ENCODE measurements at places on chromosomes 5 and 9. TPM values are rescaled to one million over a fixed set of nuclear protein-coding genes. Genes with fewer than 3 reads are reported as not detected.

DNA sequence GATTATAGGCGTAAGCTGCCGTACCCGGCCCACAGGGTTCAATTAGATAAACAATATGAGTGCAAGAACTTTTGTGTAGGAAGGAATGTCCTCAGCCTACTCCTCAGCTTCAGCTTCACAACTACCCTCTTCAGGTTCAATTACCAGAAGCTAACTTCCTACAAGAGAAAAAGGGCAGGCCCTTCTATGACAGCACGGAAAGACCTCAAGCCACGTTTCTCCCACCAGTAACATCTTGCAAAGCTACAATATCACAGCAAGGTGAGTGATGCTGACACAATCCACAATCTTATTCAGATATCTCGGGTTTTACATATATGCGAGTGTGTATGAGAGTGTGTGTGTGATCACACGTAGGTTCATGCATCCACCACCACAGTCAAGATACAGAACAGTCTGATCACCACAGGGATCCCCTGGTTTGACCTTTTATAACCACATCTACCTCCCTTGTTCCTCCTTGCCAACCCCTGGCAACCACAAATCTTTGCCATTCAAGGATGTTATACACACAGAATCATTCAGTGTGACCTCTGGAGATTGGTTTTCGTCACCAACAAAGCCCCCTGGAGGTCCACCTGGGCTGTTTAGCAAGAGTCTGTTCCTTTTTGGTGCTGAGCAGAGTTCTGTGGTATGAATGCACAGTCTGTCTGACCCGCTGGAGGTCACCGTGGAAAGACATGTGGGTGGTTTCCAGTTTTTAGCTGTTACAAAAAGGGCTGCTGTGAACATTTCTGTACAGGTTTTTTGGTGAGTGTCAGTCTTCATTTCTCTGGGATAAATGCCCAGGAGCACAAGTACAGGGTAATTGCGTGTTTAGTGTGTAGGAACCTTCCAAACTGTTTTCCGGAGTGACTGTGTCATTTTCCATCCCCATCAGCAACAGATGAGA lies 38.2 kb downstream of the IPPK start:
- no peaks in the 10 kb centered on the region for H3K27me3 ChIP-seq
- H3K27ac ChIP-seq: peak overlapping the region; percentile 66
- H3K4me1 ChIP-seq: peaks cover 11% of the 10 kb centered on the region
- peak; percentile 42 for DNase-seq

GRCh38 chr5:172004824-172005237 lies 1.6 kb downstream of the FBXW11 start:
- H3K4me3 ChIP-seq: peak overlapping the region; percentile 94
- peak overlapping the region; percentile 97 for H3K27ac ChIP-seq
- H3K4me1 ChIP-seq: peaks cover 63% of the 10 kb centered on the region

GRCh38 chr5:42250-42649 lies 49.7 kb upstream of the PLEKHG4B start:
- no peaks in the 10 kb centered on the region for H3K4me1 ChIP-seq
- peaks cover 53% of the 10 kb centered on the region for H3K27me3 ChIP-seq
- DNase-seq: no peak
- H3K36me3 ChIP-seq: no peaks in the 10 kb centered on the region

GRCh38 chr5:67799732-67800234 lies 415.8 kb upstream of the PIK3R1 start:
- H3K4me3 ChIP-seq: no peak overlapping the region
- no peaks in the 10 kb centered on the region for H3K36me3 ChIP-seq
- no peak overlapping the region for H3K27ac ChIP-seq
- no peaks in the 10 kb centered on the region for H3K27me3 ChIP-seq
- DNase-seq: no peak

DNA sequence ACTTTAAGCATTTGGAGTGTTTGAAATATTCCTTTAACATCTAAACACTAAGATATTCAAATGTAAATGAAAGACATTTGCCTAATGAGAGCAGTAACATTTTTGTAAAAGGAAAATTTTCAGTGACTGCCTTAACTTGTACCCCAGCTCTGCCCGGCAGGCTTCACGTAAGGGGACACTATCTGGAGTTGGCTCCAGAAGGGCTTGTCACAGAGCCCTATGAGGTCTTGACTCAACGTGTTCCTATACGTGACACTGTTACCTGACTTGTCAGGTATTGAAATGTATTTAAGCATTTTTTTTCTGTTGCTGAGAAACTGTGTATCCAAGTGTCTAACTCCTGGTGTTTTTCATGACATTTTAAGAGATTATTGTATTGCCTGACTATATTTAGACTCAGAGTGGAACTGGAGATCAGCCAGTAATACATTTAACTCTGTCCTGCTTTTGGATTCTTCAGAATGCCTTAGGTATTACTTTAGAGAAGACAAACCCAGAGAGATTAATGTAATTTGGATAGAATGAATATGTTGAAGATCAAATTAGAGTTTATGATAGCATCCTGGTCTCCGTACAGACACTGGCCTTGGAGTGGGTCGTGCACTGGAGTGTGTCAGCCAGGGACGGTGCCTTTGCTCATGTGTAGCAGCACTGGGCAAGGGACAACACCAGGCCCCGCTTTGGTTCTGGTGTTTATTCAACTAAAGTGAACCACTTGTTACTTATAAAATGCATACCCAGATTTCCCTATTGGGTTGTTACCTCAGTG lies 34.6 kb upstream of the PHF2 start:
- peaks cover 8% of the 10 kb centered on the region for H3K36me3 ChIP-seq
- H3K4me3 ChIP-seq: no peak overlapping the region
- H3K4me1 ChIP-seq: no peaks in the 10 kb centered on the region
- H3K27ac ChIP-seq: peak overlapping the region; percentile 14
- DNase-seq: no peak
- H3K27me3 ChIP-seq: no peaks in the 10 kb centered on the region

- no peak overlapping the region for H3K27ac ChIP-seq
- H3K4me1 ChIP-seq: peaks cover 22% of the 10 kb centered on the region
- no peak overlapping the region for H3K4me3 ChIP-seq
- H3K36me3 ChIP-seq: peaks cover 35% of the 10 kb centered on the region
- no peak for DNase-seq
These were observed 14.8 kb downstream of the ANXA1 start for GRCh38 chr9:73166468-73166867.

GRCh38 chr9:78462611-78463010 lies 165.7 kb downstream of the PSAT1 start:
- no peaks in the 10 kb centered on the region for H3K36me3 ChIP-seq
- H3K4me3 ChIP-seq: no peak overlapping the region
- no peaks in the 10 kb centered on the region for H3K4me1 ChIP-seq
- DNase-seq: no peak
- no peak overlapping the region for H3K27ac ChIP-seq
- peaks cover 4% of the 10 kb centered on the region for H3K27me3 ChIP-seq

GRCh38 chr9:85717220-85717619 lies 24.5 kb downstream of the AGTPBP1 start:
- no peak overlapping the region for H3K4me3 ChIP-seq
- peaks cover 28% of the 10 kb centered on the region for H3K4me1 ChIP-seq
- H3K36me3 ChIP-seq: peaks cover 38% of the 10 kb centered on the region

GRCh38 chr9:129619787-129620668 lies 873 bp downstream of the C9orf50 start:
- H3K36me3 ChIP-seq: peaks cover under 1% of the 10 kb centered on the region
- no peak for DNase-seq
- H3K4me1 ChIP-seq: peaks cover 9% of the 10 kb centered on the region
- H3K27me3 ChIP-seq: peaks cover 33% of the 10 kb centered on the region

- peaks cover 10% of the 10 kb centered on the region for H3K4me1 ChIP-seq
- no peak overlapping the region for H3K27ac ChIP-seq
- no peaks in the 10 kb centered on the region for H3K27me3 ChIP-seq
- H3K4me3 ChIP-seq: no peak overlapping the region
- DNase-seq: no peak
These were observed 54.1 kb downstream of the MTAP start for GRCh38 chr9:21856301-21857094.

- H3K27me3 ChIP-seq: peaks cover 25% of the 10 kb centered on the region
- peaks cover 5% of the 10 kb centered on the region for H3K4me1 ChIP-seq
- H3K27ac ChIP-seq: no peak overlapping the region
- no peaks in the 10 kb centered on the region for H3K36me3 ChIP-seq
These were observed 14.4 kb upstream of the SLC46A2 start for GRCh38 chr9:112905084-112905483.

DNA sequence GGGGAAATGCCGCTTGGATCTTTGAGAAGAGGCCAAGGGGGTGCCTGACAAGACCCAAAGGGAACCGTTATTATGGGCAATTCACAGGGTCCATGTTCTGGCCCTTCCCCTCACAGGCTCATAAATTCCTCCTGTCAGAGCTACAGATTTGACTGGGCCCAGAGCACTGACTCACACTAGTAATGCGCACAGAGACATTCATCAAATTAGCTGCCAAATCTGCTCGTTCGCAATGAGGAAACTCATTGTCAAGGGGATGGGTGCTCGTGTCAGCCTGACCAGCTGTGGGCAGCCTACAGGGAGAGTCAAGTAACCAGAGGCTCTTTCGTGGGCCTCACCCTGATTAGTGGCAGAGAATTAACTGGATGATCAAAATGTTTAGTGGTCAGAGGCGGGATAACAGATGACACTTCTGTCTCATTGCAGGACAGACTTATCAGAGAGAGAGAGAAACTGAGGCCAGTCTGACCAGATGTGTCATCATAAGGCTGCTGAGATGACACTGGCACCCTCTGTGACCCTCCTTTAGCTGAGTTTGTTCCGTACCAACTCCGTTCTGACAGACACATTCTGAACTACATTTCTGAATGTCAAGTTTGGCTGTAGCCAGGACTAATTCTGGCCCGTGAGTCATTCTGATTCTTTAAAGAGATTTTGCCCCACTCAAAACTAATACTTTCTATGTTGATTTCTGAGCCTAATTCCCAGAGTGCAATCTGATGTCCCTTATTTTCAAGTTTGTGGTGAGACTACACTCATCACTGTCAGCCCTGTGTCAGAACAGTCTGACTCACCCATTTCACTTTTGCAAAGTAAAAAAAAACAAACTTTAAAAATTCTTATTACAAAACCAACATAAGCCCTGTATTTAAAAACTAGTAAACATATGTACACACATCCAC lies 377.1 kb downstream of the ACTL7B start:
- no peaks in the 10 kb centered on the region for H3K36me3 ChIP-seq
- H3K27ac ChIP-seq: no peak overlapping the region
- H3K27me3 ChIP-seq: no peaks in the 10 kb centered on the region
- H3K4me1 ChIP-seq: no peaks in the 10 kb centered on the region

DNA sequence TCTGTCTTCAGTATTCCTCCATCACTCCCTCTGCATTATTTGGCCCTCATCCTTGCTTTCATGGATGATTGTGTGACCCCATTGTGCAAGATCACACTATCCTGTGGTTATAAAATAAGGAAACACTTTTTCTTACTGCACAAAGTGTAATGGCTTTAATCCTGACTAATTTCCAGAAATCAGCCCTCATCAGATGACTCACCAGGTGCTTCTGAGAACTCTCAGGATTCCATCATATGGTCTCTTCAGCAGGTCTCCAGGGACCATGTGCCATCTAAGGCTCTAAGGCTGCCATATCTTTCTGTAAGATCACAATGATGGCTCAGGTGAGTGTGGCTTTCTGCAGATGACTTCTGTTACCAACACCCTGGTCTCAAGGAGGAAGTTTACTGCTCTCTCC lies 27.3 kb upstream of the FER start:
- peaks cover 8% of the 10 kb centered on the region for H3K4me1 ChIP-seq
- no peak overlapping the region for H3K4me3 ChIP-seq
- DNase-seq: peak; percentile 8
- no peak overlapping the region for H3K27ac ChIP-seq
- peaks cover 14% of the 10 kb centered on the region for H3K27me3 ChIP-seq

GRCh38 chr5:113153512-113154097 lies 177.0 kb downstream of the DCP2 start:
- no peak overlapping the region for H3K27ac ChIP-seq
- no peaks in the 10 kb centered on the region for H3K36me3 ChIP-seq
- no peaks in the 10 kb centered on the region for H3K4me1 ChIP-seq
- H3K4me3 ChIP-seq: no peak overlapping the region

DNA sequence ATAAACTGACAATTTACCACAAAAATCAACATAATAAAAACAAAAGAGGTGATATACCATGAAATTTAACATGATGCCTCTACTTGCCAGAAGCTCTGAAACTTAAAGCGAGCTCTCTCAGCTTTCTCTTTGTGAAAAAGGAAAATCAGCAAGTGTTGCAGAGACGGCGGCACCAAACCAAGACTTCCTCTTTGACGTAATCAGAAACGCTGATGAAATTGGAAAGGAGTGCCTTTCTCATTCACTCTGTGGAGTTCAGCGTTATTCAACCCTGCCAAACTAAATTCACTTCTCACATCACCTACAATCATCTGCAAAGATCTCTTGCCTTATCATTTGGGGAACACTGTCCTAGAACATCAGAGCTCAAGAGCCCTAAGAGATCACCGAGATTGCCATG lies 32.2 kb downstream of the ANXA6 start:
- peak overlapping the region; percentile 93 for H3K27ac ChIP-seq
- peaks cover 65% of the 10 kb centered on the region for H3K36me3 ChIP-seq
- no peaks in the 10 kb centered on the region for H3K27me3 ChIP-seq
- peaks cover 67% of the 10 kb centered on the region for H3K4me1 ChIP-seq
- DNase-seq: no peak
- H3K4me3 ChIP-seq: peak overlapping the region; percentile 38

GRCh38 chr5:150000990-150001659 lies 586 bp downstream of the HMGXB3 start:
- H3K27ac ChIP-seq: peak overlapping the region; percentile 88
- H3K4me1 ChIP-seq: peaks cover 35% of the 10 kb centered on the region
- H3K36me3 ChIP-seq: peaks cover 17% of the 10 kb centered on the region
- DNase-seq: peak; percentile 43

GRCh38 chr5:40428126-40428525 lies 251.6 kb upstream of the PTGER4 start:
- H3K36me3 ChIP-seq: peaks cover 13% of the 10 kb centered on the region
- peaks cover 25% of the 10 kb centered on the region for H3K4me1 ChIP-seq
- no peak for DNase-seq
- H3K27me3 ChIP-seq: no peaks in the 10 kb centered on the region
- H3K4me3 ChIP-seq: no peak overlapping the region
- H3K27ac ChIP-seq: no peak overlapping the region

The EMB gene
- 60.8 TPM for total RNA-seq

The RLN2 gene
- total RNA-seq: 5.1 TPM

The FGD3 gene
- total RNA-seq: 42.9 TPM

The OR1Q1 gene
- total RNA-seq: not detected

The AFAP1L1 gene
- 0.66 TPM for total RNA-seq

The KCNIP1 gene
- not detected for total RNA-seq

The EDIL3 gene
- total RNA-seq: not detected

The SYNPO gene
- 0.76 TPM for total RNA-seq

The STPG3 gene
- not detected for total RNA-seq

The GABRG2 gene
- not detected for total RNA-seq

The OTP gene
- total RNA-seq: not detected

The FREM1 gene
- not detected for total RNA-seq

The SOHLH1 gene
- total RNA-seq: not detected
